ENCODE measurements at places on chromosomes 5 and 9. TPM values are rescaled to one million over a fixed set of nuclear protein-coding genes. Genes with fewer than 3 reads are reported as not detected.

Gene IL9
- total RNA-seq, result not detected

Gene FSTL4
- total RNA-seq, result not detected

Gene AFAP1L1
- 102 TPM for total RNA-seq

Gene LOX
- 62.9 TPM for total RNA-seq

Gene PIP5K1B
- total RNA-seq, result not detected

Gene P4HA2
- 39.1 TPM for total RNA-seq

Gene SEMA6A
- total RNA-seq, result 1.6 TPM

Gene CTSL
- total RNA-seq, result 121 TPM

Gene KIF4B
- 0.29 TPM for total RNA-seq

Gene IFNB1
- not detected for total RNA-seq

Gene WDR38
- total RNA-seq, result not detected

Gene SLC34A3
- not detected for total RNA-seq

Gene TSLP
- 0.53 TPM for total RNA-seq

Gene ROR2
- total RNA-seq, result not detected

Gene EQTN
- not detected for total RNA-seq

Gene SLC6A19
- total RNA-seq, result not detected

Gene CCL27
- not detected for total RNA-seq

Gene FCN2
- total RNA-seq, result not detected

Gene OBP2B
- total RNA-seq, result not detected

Gene SLC25A2
- 0.27 TPM for total RNA-seq

Gene SAPCD2
- 36.7 TPM for total RNA-seq

Gene NDUFA8
- 35.4 TPM for total RNA-seq

Gene TAF11L6
- total RNA-seq, result not detected

Gene IFNA2
- total RNA-seq, result not detected

Gene PCDHGB4
- total RNA-seq, result 5.6 TPM

Gene OGN
- under 0.01 TPM for total RNA-seq

Gene ZNF462
- total RNA-seq, result 10.9 TPM

Gene CMBL
- 11.6 TPM for total RNA-seq

Gene GALNT12
- 1.4 TPM for total RNA-seq

Gene LEAP2
- total RNA-seq, result 0.53 TPM

Gene TLE4
- 47.4 TPM for total RNA-seq

Gene MAP1B
- total RNA-seq, result 318 TPM

Gene DMRTA1
- total RNA-seq, result 0.27 TPM

Gene PSAT1
- 65.0 TPM for total RNA-seq

Gene GGTA1
- 0.29 TPM for total RNA-seq

Gene GBGT1
- total RNA-seq, result 14.1 TPM

Gene NEURL1B
- 0.40 TPM for total RNA-seq

Gene C9
- 0.13 TPM for total RNA-seq

Gene SMIM33
- 0.13 TPM for total RNA-seq

Gene NIPSNAP3A
- total RNA-seq, result 49.8 TPM

Gene COL15A1
- total RNA-seq, result not detected

Gene EGFLAM
- total RNA-seq, result 1.7 TPM
